Upper lobe of left lung (tissue), 6 donors: ENCODE measurements at places on chromosomes 3 and 15.

DNA sequence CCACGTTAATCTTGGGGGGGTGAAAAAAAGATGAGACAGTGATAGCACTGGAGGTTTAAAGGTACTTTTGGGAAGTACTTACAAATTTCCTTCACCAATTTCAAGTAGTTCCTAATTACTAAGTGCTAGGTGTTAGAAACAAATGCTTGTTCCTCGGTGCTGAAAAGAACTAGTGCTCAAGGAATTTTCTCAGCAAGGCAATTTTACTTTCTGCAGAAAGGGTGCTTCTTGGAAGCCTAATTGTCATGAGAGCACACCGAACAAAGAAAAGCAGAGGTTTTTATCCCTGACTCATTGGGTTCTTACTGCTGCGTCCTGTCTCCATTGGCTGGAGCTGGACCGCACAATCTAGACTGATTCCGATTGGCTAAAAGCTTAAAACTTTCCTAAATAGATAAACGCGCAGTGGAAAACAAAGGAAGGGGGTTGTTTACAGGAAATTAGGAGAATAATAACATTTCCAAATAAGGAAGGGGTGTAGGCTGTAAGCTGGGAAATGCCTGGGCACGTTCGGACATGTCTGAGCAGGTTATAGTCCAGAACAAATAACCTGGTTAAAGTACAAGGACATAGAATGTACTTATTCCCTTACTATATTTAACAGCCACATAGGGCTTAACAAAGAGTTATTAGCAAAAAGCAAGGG lies 49.6 kb downstream of the CHD2 start:
- H3K36me3 ChIP-seq: peaks cover 91% of the 10 kb centered on the region
- no peak overlapping the region for H3K27ac ChIP-seq
- no peaks in the 10 kb centered on the region for H3K27me3 ChIP-seq
- no peak overlapping the region for H3K4me3 ChIP-seq
- no peak for DNase-seq

- DNase-seq: no peak
- no peaks in the 10 kb centered on the region for H3K36me3 ChIP-seq
- H3K4me3 ChIP-seq: no peak overlapping the region
- H3K4me1 ChIP-seq: peaks cover 7% of the 10 kb centered on the region
Observed at GRCh38 chr3:138376663-138377062, 28.3 kb downstream of the MRAS start.

GRCh38 chr3:195165790-195166189 lies 105.2 kb downstream of the XXYLT1 start:
- H3K4me3 ChIP-seq: no peak overlapping the region
- H3K36me3 ChIP-seq: no peaks in the 10 kb centered on the region
- H3K27ac ChIP-seq: no peak overlapping the region
- no peaks in the 10 kb centered on the region for H3K27me3 ChIP-seq
- no peak for DNase-seq

GRCh38 chr3:87425056-87425455 lies 148.7 kb upstream of the POU1F1 start:
- no peaks in the 10 kb centered on the region for H3K4me1 ChIP-seq
- DNase-seq: no peak
- H3K27me3 ChIP-seq: no peaks in the 10 kb centered on the region
- no peak overlapping the region for H3K27ac ChIP-seq
- H3K36me3 ChIP-seq: no peaks in the 10 kb centered on the region

DNA sequence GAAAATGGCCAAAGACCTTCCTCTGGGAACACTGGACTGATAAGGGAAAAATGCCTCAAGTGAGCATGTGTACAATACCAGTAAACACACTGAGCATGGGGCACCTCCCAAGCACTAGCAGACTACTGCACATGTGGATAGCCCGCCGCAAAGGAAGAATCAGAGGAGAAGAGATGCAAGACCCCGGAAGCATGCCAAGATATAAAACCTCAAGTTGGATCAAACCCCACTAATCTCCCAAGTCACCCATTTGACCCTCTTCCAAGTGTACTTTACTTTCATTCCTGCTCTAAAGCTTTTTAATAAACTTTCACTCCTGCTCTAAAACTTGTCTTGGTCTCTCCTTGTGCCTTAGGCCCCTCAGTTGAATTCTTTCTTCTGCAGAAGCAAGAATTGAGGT lies 121.1 kb upstream of the PLAAT1 start:
- H3K27me3 ChIP-seq: no peaks in the 10 kb centered on the region
- no peak overlapping the region for H3K27ac ChIP-seq
- H3K36me3 ChIP-seq: no peaks in the 10 kb centered on the region
- no peak for DNase-seq
- H3K4me3 ChIP-seq: no peak overlapping the region

DNA sequence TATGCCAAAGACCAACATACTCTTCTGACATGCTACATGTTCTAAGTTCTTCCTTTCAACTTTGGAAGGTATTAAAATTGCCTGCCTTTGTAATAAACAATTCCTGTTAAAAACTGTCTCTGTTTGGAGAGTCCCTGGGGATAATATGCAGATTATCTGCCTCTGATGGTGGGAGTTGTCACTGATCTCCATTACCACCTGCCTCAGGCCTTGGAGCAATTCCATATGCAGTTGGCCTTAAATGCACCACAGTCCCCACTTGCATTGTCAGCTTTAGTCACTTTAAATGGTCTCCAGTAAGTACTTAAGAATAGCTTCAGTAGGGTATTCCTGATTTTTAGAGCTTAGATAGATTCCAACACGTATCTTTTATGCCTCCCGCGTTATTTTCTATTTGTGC lies 121.1 kb upstream of the GOLIM4 start:
- no peaks in the 10 kb centered on the region for H3K4me1 ChIP-seq
- H3K4me3 ChIP-seq: no peak overlapping the region
- H3K27ac ChIP-seq: no peak overlapping the region
